ENCODE measurements at places on chromosomes 2 and 18. TPM values are rescaled to one million over a fixed set of nuclear protein-coding genes. Genes with fewer than 3 reads are reported as not detected.

Gene ST8SIA5
- total RNA-seq = not detected

Gene C2orf15
- not detected for total RNA-seq

Gene MPV17
- 68.0 TPM for total RNA-seq

Gene ZRANB3
- total RNA-seq = 7.6 TPM

Gene TEKT4
- total RNA-seq = not detected

Gene NTSR2
- not detected for total RNA-seq

Gene CNGA3
- total RNA-seq = not detected
